Activated CD8-positive, alpha-beta memory T cell treated with anti-CD3 and anti-CD28 coated beads for 1 hour (primary cell): ENCODE measurements at places on chromosomes 4 and X.

- no peak for DNase-seq
Observed at GRCh38 chrX:111823128-111823527, 52.9 kb upstream of the TRPC5OS start.

DNA sequence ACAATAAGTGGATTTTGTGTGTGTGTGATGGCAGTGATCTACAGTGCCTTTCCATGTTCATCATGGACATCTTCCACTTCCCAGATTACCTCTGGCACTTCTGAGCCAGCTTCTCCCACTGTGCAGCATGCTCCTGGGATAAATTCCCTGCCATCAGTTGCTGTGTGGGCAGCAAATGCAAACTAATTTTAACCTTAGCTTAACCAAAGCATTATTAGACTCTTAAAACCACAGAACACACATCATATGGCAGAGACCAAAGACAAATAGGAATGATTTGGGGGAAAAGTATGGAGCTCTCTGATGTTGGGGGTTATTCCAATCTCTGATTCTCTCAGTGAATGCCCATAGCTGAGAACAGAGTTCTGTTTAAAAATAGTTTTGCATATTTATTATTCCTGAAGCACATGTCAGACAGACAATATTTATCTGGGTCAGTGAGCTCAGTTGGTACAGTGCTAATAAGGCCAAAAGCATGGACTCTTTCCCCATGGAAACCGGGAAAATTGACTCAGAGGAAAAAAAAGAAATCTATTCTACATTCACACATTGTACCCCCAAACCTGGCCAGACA, 567.4 kb downstream of the IQCM start:
- no peak for DNase-seq

- DNase-seq, result no peak
Observed at GRCh38 chrX:58025979-58026378, 115.7 kb upstream of the ZXDA start.

GRCh38 chrX:139820358-139820984, 112.4 kb downstream of the ATP11C start:
- DNase-seq, result no peak

DNA sequence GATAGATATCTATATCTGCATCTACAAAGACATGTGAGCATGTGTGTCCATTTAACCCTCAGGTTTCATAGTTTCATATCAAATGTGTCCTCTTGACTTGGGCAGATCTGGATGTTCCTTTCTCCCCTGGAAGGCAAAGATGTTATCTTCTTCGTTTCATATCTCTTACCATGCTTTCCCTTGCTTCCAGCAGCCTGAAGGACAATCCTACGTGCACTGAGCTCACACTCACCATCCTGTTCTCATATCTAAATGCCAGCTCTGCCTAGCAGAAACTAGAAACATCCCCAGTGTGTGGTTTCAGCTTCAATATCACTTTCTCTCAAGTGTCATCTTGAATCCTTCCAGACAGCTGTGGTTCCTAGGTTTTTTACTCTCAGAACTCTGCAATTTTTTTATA, 66.2 kb downstream of the ZAR1 start:
- no peak for DNase-seq
